ENCODE measurements at places on chromosomes 4 and X.

DNA sequence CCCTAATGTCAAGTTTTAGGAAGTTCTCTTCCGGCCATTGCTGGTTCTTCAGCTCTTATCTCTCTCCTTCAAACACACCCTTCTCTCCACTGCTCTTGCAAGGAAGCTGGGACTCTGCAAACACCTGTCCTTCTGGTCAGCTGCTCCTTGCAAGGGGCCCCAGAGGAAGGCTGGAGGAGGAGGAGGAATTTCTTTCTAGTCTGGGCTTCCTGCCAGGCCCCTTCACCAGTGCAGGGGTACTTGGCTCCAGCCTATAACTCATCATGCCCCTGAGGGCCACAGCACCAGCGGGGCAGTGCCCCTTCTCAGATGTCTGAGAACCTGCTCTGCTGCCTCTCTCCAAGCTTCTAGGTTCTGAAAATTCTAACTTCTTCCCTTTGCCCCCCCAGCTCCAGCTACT lies 46.7 kb downstream of the REELD1 start:
- DNase-seq: no peak

- DNase-seq: no peak
Measured at GRCh38 chr4:67880866-67881610, 2.8 kb downstream of the TMPRSS11D start.

GRCh38 chr4:73080789-73081188 lies 11.3 kb upstream of the COX18 start:
- no peak for DNase-seq

- no peak for DNase-seq
Measured at GRCh38 chrX:80765220-80765625, 44.5 kb downstream of the BRWD3 start.

DNA sequence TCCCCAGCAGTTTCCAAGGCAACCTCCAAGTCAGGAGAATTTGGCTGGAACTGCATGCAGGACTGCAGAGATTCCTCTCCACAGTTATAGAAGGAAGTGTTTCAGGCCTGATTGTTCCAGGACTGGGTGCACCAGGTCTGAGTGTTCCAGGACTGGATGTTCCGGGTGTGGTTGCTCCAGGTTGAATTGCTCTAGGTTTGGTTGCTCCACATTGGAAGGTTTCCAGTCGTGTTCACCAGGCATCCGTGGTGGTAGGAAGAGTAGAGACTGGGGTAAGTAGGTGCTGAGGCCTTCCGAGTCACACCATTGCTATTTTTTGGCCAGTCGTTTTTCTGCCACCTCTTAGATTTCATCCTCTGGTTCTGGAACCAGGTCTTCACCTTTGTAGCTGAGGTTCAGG lies 105.4 kb downstream of the MSN start:
- DNase-seq: no peak

DNA sequence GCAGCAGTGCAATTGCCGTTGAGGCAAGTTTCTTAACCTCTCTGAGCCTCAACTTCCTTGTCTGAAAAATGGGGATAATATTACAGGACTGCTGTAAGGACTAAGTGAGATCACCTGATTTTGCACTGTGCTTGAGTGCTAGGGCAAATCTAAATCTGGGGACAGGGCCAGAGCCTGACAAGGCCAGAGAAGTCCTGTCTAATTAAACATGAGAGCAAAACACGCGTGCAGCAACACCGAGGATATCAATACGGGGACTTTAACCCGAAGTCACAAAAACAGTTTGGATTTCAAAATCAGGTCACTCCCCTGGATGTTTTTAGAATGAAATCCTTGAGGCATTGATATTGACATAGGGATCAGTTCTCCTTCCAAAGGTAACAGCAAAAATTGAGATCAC lies 5.7 kb upstream of the GJB1 start:
- no peak for DNase-seq

DNA sequence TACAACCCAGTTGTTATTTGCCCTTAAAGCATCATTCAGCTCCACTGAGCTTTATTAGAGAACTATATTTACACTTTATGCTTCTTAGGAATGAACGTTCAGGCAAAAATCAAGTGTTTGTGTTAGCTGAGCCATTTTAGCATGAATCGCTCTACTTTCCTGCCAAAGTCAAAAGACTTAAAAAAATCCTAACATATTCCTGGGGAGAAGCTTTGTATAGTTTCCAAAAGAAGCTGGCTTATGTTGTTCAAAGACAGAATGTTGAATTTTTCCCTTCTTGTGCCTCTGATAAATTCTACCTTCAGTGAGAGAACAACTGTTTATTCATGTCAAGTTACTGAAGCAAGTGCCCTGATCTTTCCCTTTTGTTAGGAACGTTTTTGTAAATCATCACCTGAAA lies 771.5 kb upstream of the HS3ST1 start:
- no peak for DNase-seq

DNA sequence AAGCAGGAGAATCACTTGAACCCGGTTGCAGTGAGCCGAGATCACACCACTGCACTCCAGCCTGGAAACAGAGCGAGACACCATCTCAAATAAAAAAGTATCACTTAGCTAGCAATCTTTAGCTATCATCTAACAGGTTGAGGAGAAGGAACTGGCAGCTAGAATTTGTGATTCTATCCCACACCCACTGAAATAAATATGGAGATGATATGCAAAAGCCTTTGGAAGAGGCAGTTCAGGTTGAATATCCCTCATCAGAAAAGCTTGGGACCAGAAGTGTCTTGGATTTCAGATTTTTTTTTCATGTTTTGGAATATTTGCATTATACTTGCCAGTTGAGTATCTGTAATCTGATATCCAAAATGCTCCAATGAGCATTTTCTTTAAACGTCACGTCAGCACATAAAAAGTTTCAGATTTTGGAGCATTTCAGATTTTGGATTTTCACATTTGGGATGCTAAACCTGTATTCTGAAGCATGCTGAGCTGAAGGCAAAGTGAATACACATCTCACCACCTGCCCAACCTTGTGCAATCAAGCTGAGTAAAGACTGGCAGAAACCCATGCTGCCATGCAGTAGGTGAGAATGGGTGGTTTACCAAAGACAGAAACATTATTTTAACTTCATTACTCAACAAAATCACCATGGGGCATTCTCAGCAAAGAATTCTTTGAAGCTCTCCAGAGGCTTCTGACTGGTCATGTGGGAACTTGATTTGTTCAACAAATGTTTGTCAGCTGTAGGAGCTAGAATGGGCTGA lies 159.3 kb downstream of the SH3KBP1 start:
- DNase-seq: no peak

DNA sequence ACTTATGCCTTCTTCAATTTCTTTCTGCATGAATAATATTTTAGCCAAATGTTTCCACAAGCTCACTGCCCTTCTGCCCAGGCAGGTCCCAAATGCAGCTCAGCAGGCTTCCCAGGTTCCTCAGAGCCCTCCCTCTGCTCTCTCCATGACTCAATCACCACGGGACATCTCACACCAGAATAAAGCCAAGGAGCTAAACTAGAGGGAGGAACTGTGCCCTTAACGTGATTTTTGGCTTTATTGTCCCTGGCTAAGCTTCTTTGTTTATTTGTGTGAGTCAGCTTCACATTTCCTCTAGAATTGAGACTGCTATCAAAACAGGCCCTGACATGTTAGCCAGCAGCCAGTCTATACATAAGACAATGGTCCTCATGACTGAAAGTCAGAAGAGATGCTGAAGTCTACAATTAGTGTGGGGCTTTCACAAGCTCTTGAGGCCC lies 186.4 kb upstream of the GALNT7 start:
- no peak for DNase-seq

- DNase-seq: no peak
Measured at GRCh38 chr4:27770895-27771294, 910.3 kb downstream of the STIM2 start.

DNA sequence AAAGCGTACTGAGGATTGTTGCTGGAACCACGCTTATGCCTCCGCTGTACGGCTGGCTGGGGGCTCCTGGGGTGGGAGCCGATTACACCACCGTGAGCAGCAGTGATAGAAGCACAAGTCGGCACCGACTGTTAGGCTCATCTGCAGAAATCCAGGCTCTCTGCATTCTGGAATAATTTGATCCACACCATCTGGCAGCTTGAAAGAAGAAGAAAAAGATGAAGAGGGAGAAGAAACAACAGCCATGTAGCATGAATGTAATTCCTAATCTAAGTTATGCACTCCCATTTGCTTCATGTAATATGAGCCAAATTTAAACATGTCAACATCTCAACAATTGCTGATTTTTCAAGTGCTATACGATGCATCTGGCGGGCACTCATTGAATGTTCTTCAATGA lies 84.6 kb upstream of the DHX15 start:
- DNase-seq: no peak

- DNase-seq: no peak
Measured at GRCh38 chr4:726838-727237, 21.2 kb downstream of the PCGF3 start.

- DNase-seq: no peak
Measured at GRCh38 chr4:17567271-17567670, 9.7 kb upstream of the LAP3 start.

DNA sequence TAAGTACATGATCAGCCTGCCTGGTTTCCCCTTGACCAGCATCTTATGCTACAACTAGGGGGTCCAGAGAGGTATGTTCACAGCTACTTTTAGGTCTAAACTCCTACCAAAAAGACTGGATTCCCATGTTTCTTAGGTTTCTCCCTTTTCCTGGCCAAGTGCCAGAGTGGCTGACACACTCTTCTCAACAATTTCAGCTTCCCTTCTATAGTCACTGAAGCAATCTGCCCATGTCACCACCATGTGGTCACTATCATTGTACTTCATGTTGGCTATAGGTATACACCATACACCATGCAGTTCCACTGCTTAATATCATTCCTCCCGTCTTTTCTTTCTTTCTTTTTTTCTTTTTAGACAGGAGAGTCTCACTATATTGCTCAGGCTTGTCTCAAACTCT lies 66.9 kb downstream of the KLHL13 start:
- no peak for DNase-seq

- no peak for DNase-seq
Measured at GRCh38 chr4:13905543-13905942, 278.0 kb upstream of the BOD1L1 start.

DNA sequence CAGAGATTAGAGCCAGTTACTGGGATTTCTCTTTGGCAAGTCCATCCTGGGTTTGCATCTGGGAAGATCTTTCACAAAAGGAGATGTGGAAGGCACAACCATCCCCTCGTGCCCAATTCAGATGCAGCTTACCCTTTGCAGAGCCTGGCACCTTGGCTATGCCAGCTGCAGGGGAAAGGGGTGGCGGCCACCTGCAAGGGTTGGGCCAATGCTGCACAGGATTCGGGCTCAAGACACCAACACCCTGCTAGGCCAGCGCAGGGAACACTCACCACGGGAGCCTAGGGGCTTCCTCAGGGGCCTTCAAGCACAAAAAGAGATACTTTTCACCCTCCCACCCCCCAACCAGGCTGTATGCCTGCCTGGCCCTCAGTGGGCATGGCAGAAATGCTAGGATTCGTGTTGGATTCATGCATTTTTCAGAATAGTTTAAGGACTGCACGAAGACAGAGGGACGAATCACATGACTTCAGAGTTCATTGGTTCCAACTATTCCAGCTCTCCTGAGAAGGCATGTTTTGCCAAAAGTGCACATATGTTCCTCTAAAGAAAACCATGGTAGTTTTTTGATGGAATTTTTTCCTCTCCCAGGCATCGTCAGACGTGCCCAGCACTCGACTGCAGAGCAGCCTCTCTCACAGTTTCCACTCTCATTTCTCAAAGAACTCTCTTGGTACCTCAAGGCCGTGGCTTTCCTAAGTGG lies 94.4 kb downstream of the PHKA2 start:
- DNase-seq: no peak

DNA sequence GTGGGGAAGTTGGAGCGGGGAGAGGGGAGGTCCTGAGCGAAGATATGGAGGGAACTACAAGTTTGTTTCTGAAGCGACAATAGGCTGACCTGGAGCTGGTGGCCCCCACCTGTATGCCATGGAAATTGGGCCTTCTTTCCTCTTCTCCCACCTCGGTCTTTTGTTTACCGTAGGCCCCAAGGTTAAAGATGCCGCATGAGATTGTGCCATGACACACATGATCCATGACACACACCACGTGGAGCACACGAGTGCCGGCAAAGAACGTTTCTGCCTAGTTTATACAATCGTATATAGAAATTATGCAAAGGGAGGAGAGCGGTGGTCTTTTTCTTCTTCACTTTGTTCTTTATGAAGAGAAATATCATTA lies 408 bp downstream of the TMEM33 start:
- peak; percentile 21 for DNase-seq

DNA sequence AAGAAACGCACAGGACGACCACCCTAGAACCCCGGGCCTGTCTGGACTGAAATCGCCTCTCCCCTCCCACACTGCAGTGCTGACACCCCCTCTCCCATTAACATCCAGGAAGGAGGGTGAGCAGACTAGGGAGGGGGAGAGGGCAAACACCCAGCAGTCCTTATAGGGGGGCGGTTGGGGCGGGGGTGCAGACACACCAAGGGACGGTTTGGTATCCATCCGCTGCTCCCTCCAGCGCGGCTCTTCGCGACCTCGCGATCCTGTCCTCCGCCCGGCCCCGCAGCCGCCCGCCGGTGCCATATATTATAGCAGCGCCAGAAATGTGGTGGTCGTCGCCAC lies 411 bp upstream of the GPRASP1 start:
- no peak for DNase-seq

GRCh38 chrX:153446950-153447580 lies 1.2 kb upstream of the TREX2 start:
- DNase-seq: no peak

- no peak for DNase-seq
Measured at GRCh38 chr4:101347267-101347556, at the start of gene PPP3CA. Gene PPP3CA (minus strand): TSS chr4:101347526.

- no peak for DNase-seq
Measured at GRCh38 chr4:61838072-61838471, 637.9 kb downstream of the ADGRL3 start.

GRCh38 chr4:157819693-157820464 lies 352.9 kb downstream of the GASK1B start:
- DNase-seq: no peak

DNA sequence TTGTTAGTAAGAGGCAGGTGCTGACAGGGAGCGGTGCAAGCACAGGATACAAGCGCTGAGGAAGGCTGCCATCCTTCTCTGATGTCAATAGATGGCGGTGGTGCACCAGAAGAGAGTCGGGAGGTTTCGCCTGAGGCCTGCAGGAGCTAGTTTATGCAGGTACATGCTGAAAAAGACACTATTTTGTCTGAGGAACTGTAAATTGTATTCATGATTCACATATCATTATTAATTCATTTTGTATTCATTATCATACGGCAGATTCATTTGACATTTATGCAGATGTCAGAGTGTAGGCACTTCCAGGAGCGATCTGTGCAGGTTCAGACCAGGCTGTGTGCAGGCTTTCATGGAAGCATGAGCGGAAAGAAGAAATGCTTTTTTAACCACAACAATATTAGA lies 824.0 kb downstream of the STIM2 start:
- no peak for DNase-seq

DNA sequence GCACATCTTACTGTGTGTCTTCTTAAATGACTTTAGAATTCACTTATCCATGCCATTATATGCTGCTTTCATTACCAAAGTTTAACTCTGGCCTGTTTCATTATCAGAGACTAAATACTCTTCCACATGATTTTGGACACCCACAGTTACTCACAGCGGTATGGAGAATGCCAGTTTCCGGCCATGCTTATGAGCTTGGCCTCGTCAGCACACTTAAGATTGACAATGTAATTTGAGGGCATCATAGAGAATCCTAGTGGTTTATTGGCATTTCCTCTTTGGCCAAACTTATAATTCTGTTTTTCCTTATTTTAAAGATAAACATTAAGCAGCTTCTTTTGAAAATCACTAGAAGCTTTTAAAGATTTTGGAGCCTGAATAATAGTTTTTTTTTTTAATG lies 104.5 kb downstream of the IRF2 start:
- DNase-seq: no peak

Data from hematopoietic multipotent progenitor cell treated with erythropoietin and hydrocortisone succinate and interleukin-3 and kit ligand, for 15 days (in vitro differentiated cells).